Stimulated activated CD4-positive, alpha-beta T cell treated with anti-CD3 and anti-CD28 coated beads, Interleukin-12 subunit alpha, Interleukin-12 subunit beta, amount 100 ng/mL, for 48 hours (primary cell): ENCODE measurements at places on chromosomes 2 and 18.

GRCh38 chr18:76633588-76634269, 138.7 kb upstream of the ZNF516 start:
- no peak for DNase-seq

DNA sequence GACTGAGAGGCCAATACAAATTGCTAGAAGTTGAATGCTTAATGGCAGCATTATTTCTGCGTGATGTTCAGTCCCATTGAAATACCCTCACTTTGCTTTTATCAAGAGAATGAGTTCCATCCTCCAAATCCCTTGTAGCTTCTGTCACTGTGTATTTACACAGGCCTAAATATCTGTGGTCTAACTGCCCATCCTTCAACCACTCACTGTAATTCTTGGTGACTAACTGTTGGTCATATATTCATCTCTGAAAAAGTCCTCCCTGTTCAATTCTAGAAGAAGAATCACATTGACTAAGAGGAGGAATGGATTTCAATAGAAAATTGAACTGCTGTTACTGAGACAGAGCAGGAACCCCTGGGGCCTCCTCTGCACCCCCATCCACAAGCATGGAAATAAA, 74.2 kb upstream of the L3MBTL4 start:
- no peak for DNase-seq

GRCh38 chr2:45263147-45263546, 253.9 kb upstream of the SIX2 start:
- no peak for DNase-seq

GRCh38 chr2:108967757-108968156, 21.3 kb downstream of the EDAR start:
- no peak for DNase-seq

- DNase-seq, result no peak
Measured at GRCh38 chr2:85811180-85812093, 57.6 kb downstream of the ATOH8 start.

DNA sequence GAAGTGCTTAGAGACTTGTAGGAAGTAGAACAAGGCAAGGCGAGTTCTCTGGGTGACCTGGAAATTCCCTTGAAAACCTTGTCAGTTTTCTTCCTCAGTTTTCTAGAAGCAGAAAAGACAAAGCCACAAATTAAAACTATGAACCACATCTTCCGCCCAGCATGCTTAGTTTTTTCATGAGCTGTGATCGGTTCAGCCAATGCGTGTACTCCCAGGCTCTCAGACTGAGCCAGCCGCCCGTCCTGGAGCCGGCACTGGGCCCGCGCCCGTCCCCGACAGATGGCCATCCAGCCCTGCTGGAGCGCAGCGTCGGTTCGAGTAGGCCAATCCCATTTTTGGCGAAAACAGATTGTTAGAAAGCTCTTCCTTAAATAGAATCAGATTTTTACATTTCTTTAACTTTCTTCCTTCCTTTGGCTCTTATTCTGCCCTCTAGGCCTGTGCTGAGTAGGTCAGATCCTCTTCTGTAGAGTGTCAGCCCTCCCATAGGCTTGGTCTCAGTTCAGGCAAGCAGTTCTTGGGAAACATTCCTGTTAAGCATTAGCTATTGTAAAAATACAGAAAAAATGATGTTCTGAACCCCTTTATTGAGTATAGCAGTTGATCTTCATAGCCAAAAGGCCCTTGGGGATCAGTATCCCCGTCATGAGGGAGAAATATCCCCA, 112.5 kb downstream of the NCK2 start:
- DNase-seq, result no peak

GRCh38 chr2:42648796-42649195, 80.4 kb downstream of the MTA3 start:
- DNase-seq, result no peak
